ENCODE measurements at places on chromosomes 16 and 17.

DNA sequence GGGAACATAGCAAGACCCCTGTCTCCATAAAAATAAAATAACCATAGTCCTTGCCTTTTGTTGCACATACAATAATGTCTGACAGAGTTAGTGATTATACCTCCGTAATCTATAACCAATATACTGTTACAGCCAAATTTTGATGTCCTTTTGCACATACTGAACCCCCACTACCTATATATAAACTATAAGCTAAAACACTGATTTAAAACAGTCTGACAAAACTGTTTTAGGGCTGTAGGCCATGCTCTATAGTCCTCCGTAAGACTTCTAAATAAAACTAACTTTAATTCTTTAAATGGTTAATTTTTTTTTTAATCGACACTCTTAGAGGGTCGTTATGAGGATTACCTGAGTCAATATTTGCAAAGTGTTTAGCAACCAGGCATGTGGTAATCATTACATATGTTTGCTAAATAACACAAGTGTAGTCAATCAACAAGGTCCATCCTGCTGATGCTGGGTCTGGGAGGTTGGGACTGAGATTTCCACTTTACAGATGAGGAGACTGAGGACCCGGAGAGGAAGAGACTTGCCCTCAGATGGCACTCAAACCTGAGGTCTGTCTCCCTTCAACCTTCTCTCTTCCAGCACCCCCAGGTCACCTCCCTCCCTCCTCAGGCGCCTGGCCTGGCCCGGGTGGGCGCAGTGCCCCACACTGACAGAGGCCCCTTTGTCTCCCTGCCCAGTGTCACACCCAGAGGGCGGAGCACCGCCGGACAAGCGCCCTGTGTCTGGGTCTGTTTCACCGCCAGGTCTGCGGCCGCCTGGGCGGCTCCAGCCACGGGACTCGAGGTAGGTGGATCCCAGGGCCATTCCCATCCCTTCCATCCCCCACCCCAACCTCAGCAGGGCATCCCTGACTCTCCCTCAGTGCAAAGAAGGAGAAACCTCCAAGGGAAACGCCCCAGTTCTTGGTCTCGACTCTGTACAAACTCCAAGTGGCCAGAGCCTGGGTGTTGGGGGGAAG is 10.3 kb downstream of the ZNF385C start:
- no peak for DNase-seq

DNA sequence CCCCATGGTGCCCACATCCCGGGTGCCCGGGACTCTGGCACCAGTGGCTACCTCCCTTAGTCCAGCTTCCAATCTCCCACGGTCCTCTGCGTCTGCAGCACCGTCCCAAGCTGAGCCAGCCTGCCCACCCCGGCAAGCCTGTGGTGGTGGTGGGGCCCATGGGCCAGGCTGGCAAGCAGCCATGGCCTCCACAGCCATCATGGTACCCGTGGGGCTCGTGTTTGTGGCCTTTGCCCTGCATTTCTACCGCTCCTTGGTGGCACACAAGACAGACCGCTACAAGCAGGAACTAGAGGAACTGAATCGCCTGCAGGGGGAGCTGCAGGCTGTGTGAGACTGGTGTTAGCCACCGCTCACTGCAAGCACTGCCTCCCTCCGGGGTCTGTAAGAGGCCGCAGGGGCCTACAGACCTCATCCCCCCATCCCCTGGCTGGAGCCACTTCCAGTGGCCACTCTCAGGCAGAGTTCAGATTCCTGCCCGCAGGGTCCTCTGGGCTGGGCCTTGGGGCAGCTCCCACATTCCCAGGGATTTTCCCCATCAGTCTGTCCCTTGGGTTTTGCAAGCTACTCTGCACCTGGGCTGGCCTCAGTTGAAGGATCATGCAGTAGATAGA is 3.9 kb upstream of the SETD1A start:
- peak; percentile 93 for DNase-seq

- no peak for DNase-seq
These were observed 3.6 kb downstream of the CRAMP1 start for GRCh38 chr16:1615761-1616160.

GRCh38 chr17:56819431-56820145 is 14.1 kb downstream of the C17orf67 start:
- peak; percentile 81 for DNase-seq

GRCh38 chr17:47931848-47932247 is 9.5 kb upstream of the PNPO start:
- DNase-seq = no peak

DNA sequence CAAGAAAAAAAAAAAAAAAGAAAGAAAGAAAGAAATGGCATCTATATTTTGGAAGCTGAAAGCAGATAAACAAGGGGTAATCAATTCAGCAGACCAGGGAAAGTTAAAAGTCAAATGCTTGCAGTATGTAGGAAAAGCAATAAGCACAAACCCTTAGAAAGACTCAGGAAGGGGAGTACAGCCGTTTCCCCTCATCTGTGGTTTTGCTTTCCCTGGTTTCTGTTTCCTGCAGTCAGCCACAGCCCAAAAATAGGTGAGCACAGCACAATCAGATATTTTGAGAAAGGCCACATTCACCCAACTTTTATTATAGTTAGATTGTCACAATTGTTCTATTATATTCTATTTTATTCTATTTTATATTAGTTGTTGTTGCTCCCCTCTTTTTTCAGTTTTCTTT is 14.4 kb upstream of the ALOX12 start:
- DNase-seq = no peak

DNA sequence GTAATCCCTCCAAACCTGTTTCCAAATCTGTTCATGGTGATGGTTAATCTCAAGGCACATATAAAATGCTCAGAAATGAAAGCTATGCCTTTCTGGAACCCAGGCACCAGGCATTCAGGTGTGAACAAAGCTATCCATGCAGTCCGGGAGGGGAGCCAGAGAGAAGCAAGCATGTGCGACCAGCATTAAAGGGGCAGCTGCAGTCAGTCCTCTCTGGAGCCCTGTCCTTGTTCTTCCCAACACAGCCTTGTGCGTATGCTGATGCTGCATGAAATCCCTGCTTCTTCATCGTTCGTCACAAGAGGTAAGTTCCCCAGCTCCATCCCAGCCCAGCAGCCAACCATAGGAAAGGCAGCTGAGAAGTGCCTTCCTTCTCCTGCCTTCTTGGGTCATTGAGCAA is 148.7 kb downstream of the GRIN2A start:
- no peak for DNase-seq

DNA sequence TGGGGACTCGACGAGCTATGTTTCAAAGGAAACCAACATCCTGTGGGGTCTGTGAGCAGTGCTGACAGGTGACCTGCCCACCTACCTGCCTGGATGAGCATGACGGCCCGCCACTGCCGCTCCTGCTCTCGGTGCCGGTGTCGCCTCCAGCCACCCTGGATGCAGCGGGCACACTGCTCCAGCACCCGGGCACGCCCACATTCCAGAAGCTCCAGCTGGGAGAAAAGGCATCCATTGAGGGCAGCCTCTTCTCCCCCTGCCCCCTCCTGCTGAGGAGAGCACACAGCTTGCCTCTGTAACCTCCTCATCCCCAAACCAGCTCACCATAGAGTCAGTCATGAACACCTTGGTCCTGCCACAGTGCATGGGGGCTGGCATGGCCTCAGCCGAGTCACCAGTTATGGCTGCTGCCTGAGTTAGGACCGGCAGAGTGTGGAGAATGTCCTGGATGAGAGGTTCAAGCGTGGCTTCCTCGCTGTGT is 14.3 kb downstream of the ZNHIT3 start:
- no peak for DNase-seq

DNA sequence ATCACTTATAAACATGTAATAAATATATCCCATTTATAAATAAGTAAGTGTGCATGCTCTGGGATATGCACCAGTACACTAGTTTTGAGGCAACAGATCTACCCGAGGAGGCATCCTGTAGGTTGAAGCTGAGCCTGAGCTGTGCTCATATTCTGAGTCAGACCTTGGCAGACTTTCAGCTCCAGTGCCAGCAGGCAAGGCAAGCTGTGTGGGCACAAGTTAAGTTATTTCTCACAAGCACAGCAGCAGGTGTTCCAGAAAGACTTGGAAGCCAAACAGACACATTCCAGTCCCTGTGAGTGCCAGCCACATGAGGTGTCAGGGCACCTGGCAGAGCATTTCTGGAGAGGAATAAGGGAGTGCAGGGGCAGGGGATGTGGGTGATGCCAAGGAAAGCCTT is 1.3 kb upstream of the CLEC19A start:
- DNase-seq = no peak

DNA sequence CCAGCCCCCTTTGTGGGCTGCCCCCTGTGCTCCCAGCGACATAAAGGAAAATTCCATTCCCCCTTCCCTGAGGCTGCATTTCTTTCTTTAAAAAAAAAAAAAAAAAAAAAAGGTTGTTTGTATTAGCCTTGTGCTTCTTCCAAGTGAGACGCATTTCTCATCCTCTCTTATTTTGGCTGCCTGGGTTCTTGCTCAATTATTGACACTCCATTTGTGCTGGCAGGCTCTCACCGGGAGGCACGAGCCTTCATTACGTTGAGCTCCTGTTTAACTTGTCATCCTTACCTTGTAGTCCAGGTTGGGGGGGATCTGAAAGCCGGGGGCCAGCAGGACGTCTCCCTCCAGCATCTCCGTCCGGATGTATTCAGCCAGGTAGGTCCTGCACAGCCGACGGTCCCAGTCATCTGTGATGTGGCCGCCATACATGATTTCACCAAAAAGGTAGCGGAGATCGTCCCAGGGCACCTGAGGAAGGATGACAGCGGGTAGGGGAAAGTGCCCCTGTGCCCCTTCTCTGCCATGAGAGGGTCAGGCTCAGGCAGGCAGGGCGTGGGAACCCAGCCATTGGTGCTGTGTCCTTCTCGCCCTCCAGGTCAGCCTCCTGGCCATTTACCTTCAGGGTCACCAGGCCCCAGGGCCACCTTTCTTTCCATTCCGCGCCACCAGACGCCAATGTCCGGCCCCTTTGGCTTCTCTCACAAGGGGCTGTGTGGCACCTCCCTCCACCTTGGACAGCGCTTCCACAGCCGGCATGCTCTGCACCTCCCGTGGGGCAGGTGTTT is 50.6 kb downstream of the PGS1 start:
- no peak for DNase-seq

- no peak for DNase-seq
These were observed 205.5 kb downstream of the NTN1 start for GRCh38 chr17:9226794-9227135.

DNA sequence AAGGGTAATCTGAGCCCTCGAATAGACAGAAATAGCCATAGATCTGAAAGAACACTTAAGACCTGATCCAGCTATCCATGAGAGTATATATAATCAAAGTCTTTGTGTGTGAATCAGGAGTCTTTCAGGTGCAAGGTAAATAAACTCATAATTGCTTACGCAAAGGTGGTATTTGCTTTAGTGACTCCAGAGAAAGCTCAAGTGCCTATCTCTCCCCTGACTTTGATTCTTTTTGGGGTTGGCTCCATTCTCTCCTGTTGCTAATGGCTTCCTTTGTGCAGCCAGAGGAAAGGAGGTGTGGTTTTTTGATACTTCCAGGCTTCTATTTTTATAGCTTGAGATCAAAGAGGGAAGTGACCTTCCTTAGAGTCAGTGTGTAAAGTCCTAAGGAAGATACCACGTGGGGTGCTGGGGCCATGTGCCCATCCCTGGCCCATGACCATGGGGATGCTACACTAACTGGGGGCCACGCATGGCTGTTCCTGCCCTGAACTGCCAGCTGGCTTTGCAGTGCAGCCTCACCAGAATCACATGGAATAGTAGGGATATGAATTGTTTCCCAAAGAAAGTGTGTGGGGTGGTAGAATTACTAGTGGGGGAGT is 45.8 kb downstream of the TENT4B start:
- DNase-seq = no peak

DNA sequence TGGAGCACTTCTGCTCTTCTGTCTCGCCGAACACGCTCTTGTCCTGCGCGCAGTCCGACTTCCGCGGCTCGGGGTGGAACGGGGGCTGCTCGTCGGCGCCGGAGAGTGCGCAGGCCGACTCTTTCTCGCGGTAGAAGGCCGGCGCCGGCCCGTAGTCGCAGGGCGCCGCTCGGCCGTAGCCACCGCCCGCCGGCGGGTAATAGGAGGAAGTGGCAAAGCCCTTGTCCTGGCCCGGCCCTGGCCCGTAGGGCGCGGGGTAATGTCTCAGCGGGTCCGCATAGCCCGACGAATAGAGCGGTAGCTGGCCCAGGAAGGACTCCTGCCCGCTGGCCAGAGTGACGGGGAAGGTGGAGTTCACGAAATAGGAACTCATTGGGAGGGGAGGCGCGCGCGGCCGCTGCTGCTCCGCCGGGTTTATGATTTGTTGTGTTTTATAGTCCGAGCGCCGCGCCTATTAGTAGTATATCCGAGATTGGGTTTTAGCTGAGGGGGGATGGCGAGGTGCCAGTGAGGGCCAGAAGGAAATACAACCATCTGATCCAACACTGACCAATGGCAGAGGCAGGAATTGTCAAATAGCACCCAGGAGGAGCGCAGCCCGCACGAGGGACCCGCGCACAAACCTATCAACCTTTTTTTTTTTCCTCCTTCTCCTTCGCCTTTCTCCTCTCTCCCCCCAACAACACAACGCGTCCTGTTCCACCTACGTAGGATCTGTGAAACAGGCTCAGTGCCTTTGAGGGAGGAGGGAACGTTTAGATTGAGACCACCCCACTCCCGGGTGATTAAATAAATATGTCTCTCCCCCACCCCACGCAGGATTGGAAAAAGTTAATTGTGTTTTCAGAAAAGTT is 4.4 kb upstream of the HOXB5 start:
- DNase-seq = no peak

DNA sequence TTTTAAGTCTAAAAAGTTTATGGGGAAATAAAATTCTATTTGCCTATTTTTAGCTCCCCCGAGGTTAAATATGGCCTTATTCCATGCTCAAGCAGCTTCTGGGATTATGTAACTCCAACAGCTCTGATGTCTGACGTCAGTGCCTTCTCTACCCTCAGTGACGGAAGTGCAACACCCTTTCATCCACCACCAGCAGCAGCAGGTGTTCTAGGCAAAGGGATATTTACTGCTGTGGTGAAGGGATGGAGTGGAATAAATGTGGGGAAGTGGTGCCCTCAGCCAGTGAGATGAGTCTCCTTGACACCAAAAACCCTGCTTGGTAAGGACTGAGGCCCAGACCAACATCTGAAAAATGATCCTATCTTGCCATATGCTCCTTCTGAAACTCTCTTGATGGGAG is 247.4 kb downstream of the SHISA9 start:
- DNase-seq = no peak

DNA sequence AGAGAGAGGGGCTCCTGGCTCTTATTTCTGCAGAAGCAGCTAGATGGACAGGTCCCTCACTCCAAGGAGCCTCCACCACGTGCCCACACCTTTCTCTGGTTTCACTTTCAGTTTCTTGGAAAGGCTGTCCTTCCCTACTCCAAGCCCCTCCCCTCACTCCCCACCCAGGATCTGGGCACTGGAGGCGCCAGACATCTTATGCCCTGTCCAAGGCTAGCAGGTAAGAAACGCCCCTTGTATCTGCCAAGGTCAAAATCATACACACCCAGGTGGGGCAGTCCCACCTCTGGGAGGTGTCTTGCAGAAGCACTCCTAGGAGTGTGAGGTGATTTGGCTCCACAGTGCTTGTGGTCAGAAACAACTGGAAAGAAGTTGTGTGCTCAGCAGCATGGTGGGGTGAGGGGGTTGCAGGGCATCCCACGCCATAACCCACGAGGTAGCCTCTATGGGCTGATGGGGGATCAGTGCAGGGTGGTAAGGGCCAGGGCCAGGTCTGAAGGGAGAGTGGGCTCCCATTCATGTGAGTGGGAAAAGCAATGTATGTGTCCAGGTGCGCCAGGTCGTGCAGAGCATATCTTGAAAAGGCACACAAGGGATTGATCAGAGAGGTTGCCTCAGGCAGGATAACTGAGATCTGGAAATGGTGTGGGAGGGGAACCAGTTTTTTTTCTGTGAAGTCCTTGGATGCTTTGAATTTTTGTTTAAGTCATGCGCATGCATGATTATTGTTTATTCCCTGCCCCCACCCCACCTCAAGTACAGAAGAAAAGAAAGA is 31.8 kb upstream of the PRM1 start:
- DNase-seq = no peak

Measured in SK-N-DZ (cell line).